ENCODE measurements at places on chromosomes 5 and 9.

DNA sequence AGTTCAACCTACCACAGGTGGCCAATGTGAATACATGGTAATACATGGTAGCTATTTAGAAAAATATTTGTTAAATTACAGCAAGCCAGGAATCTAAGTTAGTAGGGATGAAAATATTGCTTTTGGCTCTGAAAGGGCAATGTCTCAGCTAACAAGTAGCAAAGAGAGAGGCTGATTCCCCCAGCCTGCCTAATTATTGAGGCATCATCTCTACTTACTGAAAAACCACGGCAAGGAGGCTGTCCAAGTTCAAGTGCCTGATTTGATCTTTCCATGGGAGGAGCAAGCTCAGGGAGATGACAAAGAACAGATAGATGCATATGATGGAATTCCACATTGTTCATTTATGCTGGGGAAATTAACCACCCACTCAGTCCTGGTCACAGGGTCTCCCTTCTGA, 28.7 kb upstream of the UBTD2 start:
- no peak for DNase-seq

DNA sequence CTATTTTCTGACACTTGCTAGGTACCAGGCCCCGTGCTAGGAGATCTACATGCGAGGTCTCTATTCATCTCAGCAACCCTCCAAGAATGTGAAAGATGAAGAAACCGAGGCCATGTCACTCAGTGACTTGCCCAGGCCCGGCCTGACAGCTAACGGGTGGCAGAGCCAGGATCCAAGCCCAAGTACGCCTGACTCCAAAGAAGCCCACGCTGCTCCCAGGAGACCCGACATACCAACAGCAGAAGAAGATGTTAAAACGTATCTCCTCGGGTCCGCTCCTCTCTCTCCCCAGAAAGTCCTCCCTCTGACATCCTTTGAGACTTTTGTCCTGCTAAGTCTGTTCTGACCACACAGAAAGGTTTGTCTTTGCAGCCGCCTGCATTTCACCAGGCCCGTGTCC, 65.2 kb downstream of the CRB2 start:
- DNase-seq, result no peak

DNA sequence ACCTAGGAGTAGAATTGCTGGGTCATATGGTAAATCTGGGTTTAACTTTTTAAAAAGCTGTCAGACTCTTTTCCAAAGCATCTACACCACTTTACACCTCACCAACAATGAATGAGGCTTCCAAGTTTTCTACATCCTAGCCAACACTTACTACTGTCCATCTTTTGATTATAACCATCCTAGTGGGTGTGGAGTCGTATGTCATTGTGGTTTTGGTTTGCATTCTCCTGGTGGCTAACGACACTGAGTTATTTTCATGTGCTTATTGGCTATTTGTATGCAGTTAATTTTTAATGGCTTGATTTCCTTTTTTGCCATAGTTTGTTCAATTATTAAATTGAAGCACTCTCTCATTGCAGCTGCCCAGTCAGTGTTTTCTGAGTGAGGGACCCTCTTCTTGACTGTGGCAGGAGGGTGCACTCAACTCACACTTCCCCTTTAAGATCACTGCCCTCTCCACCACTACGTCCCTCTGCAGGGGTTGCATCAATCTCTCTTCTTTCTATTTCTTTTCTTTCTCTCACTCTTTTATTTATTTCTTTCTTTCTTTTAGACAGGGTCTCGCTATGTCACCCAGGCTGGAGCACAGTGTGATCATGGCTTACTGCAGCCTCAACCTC, 182.3 kb downstream of the C9orf152 start:
- DNase-seq, result no peak

DNA sequence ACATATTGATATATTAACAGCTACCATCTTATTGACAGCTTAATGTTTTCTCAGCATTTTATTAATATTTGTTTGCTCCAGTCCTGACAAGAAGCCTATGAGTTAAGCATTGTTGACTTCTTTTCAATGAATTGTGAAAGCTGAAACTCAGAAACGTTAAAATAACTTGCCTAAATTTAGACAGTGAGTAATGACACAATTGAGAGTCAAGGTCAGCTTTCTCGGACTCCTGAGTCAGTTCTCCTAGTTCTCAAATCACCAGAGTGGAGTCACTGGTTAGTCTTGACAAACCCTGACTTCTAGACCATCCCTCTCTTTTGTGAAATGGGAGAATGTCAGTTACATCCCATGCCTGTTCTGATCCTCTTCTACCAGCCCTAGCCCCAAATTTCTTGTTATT, 222.7 kb upstream of the ACO1 start:
- DNase-seq, result no peak

GRCh38 chr9:87868175-87868574, 14.5 kb upstream of the SPATA31E1 start:
- DNase-seq, result no peak

Measured in activated CD4-positive, CD25-positive, alpha-beta regulatory T cell treated with anti-CD3 and anti-CD28 coated beads, Interleukin-2, amount 50 U/mL, for 16 hours (primary cell).